ENCODE measurements at places on chromosomes 5 and 9.

- DNase-seq = no peak
These were observed 5.3 kb upstream of the FAM151B start for GRCh38 chr5:80482578-80482977.

GRCh38 chr5:108361771-108362170, 20.1 kb downstream of the FBXL17 start:
- no peak for DNase-seq

GRCh38 chr5:123425431-123425830, 2.2 kb upstream of the CEP120 start:
- no peak for DNase-seq

- DNase-seq = peak; percentile 22
These were observed 23.0 kb upstream of the SLC6A3 start for GRCh38 chr5:1468247-1468612.

- no peak for DNase-seq
These were observed 73.3 kb downstream of the ABCA1 start for GRCh38 chr9:104854613-104855012.

DNA sequence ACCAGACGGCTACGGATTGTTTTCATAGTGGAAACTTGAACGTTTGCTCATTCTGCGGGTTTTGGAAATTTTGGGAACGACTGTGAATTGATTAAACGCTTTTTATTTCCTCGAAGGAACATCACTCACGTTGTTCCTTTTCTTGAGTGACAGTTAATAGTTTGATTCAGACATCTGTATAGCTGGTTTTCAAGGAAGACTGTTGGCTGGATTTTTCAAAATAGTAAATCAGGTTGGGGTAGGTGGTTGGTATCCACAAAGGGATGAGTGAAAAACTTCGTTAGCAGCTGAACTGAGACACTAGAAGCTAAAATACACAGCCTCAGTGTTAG, 1.1 kb downstream of the TGFBR1 start:
- DNase-seq = no peak

- peak; percentile 77 for DNase-seq
These were observed 92.9 kb upstream of the MTAP start for GRCh38 chr9:21709464-21710058.

- DNase-seq = peak; percentile 67
These were observed 27.1 kb upstream of the SLC6A19 start for GRCh38 chr5:1174122-1174936.

- no peak for DNase-seq
These were observed 34.1 kb downstream of the ZNF622 start for GRCh38 chr5:16431490-16431889.

GRCh38 chr9:85182383-85182782, 512.9 kb downstream of the NTRK2 start:
- no peak for DNase-seq

- no peak for DNase-seq
These were observed 154.4 kb upstream of the PRLR start for GRCh38 chr5:35384658-35385057.

DNA sequence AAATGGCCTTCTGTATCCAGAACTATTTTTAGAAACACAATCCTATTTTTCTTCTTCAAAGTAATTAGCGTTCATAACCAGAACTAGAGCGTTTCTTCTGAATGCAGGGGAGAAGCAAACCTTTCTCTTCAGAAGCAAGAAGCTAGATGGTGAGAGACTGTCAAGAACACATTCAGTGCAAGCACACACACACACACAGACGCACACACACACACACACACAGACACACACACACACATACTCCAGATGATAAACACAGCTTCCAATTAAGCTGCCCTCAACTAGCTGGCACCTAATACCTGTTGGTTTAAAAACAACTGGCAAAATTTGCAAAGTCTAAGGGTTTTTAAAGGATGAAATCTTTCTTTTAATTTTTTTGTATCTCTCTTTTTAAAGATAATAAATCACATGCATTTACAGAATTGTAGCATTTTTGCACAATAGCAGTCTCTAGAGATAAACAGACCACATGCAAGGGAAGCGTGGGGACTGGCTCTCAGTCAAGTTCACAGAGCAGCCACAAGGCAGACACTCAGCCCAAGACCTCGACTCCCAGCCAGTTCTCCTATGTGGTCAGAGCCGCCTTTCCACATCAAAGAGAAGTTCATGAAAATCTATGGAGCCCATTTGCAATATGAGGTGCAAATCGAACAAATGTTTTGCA, 138.5 kb downstream of the TTLL11 start:
- DNase-seq = no peak

DNA sequence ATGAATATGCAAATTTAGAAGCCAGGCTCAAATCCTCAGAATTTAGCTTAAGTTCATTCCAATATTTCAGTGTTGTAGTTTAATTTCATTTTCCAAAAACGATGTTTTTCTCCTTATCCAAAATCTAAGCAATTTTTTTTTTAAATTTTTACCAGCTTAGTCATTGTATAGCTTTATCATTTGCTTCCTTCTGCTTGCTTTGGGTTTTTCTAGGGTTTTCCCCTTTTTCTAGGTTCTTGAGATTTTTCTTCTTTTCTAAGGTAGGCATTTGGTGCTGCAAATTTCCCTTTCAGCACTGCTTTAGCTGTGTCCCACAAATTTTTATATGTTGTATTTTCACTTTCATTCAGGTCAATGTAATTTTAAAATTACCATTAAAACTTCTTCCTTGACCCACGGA, 34.4 kb upstream of the CCDC112 start:
- no peak for DNase-seq

DNA sequence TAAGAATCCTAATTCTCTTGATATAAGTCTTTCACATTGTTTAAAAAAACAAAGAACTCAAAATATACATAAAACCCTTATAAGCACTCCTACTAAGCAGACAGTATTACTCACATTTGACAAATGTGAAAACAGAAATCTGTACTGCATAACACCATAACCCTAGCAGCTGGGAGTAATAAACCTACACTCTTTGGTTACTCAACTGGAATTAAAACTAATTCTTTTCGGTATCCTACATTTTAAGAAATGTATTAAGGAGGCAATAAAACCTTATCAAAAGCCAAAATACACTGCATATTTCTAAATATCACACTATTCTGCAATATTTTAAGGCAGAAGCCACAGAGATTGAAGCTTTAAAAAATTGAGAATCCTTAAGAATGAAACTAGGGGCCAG, 6.8 kb downstream of the AUH start:
- no peak for DNase-seq

DNA sequence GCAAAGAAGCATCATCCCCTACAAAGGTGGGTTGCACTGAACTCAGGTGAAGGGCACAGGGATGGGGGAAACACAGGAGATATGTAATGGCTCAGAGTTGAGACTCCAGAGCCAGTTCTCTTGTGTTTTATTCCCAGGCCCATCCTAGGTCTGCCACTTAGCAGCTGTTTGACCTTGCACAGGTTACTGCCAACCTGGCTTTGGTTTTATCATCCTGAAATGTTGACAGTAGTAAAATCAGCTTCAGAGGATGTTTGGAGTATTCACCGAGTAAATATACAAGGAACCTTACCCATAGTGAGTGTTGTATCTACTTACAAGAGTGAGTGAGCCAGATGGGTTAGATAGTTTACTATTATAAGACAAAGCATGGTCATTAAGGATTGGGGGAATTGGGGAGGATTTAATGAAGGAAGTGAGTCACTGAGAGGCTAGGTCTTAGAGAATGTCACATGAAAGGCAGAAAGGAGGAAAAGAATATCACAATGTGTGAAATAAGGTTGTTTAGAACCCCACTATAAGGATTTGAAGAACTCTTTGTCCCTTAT, 141.3 kb downstream of the MAN2A1 start:
- no peak for DNase-seq

GRCh38 chr5:38845526-38846378, at the start of gene OSMR:
Gene OSMR (plus strand): TSS chr5:38846012. CDS start chr5:38869045, 23,033 bp downstream.
- peak; percentile 43 for DNase-seq

GRCh38 chr9:3441197-3441816, 84.5 kb downstream of the RFX3 start:
- DNase-seq = peak; percentile 54

- DNase-seq = no peak
These were observed 95.1 kb upstream of the HMHB1 start for GRCh38 chr5:143716881-143717280.

- no peak for DNase-seq
These were observed 18.9 kb upstream of the FAM174A start for GRCh38 chr5:100516285-100516684.

- no peak for DNase-seq
These were observed 97.7 kb upstream of the LMX1B start for GRCh38 chr9:126515873-126516505.

Data from activated CD4-positive, alpha-beta T cell treated with anti-CD3 and anti-CD28 coated beads, Interleukin-2, amount 50 U/mL, for 48 hours (primary cell).